Fibroblast of skin of abdomen (primary cell): ENCODE measurements at places on chromosomes 3 and 15.

GRCh38 chr15:27601239-27601960 lies 497.7 kb downstream of the OCA2 start:
- peak; percentile 47 for DNase-seq

DNA sequence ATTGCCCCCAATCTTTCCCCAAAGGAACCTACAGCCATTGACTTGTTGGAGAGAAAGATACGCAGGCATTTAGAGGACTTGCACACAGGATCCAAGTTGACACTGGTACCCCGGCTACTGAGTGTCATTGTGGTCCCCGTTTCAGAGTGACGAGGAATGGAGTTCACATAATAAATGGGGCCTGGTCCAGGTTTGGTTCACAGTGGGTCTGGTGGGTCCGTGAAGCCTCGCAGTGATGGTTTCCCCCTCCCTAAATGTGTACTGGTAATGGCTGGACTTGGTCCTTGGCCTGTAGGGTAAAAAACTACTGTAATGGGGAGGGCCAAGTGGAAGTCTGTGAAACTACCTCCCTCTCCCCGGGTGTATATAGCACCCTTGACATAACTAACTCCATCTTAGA lies 232.1 kb upstream of the LYSMD4 start:
- DNase-seq: no peak

DNA sequence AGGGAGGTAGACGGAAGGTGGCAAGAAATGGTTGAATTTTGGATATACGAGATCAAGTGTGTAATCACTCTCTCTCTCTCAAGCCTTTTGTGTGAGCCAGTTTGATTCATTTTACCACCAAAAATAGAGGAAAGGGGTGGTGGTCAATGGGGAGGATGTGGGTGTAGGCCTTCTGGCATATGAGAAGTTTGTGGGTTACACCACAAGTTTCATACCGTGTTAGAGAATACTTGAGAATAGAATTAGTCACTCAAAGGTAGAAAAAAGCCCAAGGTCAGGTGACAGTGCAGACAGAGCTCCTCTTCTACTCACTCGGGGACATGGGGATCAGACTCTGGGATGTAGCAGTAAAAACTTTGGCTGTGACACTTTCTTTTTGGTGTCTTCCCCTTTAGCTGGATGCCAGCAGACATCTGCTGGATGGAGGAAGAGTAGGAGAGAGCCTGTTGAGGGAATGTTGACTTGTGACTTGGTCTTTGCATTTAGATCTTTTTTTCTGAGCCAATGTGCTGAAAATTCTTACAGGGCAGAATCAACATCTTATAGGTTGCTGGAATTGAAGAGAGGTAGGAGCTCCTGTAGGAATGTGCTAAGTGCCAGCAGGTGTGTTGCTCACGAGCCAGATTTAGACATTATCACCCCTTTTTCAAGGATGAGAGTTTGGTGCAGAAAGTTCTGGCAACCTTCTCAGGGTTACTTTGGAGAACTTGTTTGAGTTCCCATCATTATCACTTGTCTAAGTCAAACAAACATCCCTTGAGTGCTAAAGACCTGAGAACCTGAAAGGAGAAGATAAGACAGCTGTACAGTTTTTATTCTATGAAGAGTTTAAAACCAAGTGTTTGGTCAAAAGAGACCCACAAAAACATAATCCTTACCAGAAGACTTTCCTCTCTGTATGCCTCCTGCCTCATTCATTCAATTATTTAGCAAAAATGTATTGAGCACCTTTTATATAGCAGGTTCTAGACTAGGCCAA lies 43.9 kb upstream of the RYK start:
- DNase-seq: no peak

DNA sequence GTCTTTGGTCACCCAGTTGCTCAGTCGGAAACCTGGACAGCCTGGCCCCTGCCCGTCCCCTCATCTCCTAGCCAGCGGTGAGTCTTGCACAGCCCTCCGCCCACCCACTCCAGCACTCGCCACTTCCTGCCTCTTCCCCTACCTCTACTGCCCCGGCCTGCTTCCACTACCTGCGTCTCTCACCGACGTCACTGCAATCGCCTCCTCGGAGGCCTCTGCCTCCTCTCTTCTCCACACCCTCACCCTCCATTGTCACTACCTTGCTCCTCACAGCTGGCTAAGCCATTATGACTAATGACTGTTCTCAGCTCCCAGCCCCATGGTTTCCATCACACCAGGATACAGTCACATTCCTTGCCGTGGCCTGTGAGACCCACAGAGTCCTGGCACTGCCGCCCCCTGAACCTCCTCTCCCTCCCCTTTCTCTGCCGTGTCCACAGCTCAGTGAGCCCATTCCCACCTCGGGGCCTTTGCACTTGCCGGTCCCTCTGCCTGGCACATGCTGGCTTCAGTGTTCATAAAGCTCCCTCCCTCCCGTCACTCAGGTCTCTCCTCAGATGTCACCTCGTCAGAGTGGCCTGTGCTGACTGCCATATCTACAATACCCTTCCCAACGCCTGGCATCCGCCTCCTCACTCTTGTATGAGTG lies 104.8 kb downstream of the FBLN2 start:
- no peak for DNase-seq

GRCh38 chr3:136149667-136150066 lies 46.5 kb downstream of the MSL2 start:
- DNase-seq: peak; percentile 37

GRCh38 chr3:169527507-169527906 lies 136.0 kb downstream of the MECOM start:
- DNase-seq: no peak

- no peak for DNase-seq
Observed at GRCh38 chr15:31869686-31870307, 160.5 kb upstream of the CHRNA7 start.

- DNase-seq: no peak
Observed at GRCh38 chr15:27692438-27692837, 406.7 kb downstream of the OCA2 start.

DNA sequence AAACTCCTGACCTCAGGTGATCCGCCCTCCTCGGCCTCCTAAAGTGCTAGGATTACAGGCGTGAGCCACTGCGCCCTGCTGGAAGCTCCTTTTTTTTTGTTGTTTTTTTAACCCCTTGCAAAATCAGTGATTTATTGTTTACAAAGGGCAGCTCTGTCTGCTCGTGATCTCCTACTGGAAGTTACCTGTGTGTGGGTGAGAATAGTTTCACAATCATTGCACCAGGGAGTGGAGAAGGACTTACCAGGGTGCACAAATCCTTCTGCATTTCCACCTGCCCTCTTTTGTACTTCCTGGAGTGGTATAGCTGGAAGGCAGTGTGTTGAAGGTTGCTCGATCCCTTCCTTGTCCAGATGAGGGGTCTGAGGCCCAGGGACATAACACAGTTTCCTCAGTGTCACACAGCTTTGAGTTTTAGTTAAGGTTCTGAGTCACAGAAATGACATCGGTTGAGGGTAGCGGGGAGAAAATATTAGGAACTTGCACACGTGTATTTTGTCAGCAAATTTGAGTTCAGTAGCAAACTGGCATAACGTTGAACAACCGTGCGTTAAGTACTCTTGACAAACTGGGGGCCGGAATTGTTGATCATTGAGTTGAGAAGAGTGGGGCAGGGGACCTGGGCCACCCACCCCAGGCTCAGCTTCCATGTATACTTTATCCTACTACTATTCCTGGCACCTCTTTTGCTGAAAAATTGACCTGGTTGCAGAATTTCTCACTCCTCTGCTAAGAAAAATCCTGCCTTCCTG lies 11.3 kb upstream of the TRAK1 start:
- DNase-seq: no peak

DNA sequence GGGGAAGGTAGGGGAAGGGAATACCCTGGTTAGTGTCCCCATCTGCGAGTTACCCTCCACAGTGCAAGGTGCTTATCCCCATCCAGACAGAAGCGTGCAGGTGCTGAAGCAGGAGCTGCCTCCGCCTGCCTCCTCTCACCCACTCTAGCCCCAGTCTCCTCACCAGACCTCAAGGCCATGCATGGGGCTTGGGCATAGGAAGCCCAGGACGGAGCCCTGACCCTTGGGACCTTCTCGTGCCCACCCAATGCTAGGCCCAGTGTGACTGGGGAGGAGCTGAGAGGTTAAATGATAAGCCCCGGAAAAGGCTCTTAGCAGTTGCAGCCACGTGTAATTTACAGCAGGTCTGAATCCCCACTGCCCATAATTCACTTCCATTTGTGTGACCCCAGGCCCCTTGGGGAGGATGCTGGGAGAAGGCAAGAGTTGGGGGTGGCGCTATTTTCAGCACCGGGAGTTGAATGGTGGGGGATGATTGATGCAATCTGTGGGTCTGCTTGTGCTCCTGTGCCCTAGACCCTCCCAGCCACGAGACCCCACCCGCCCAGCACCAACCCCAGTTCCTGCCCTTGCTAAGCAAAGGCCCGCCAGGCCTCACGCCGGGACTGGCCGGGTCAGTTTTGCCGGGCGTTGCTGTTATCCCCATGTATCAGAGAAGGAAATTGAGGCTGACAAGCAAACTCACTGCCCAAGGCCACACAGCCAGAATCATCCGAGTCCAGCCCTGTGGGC lies 14.5 kb upstream of the PLXND1 start:
- no peak for DNase-seq

DNA sequence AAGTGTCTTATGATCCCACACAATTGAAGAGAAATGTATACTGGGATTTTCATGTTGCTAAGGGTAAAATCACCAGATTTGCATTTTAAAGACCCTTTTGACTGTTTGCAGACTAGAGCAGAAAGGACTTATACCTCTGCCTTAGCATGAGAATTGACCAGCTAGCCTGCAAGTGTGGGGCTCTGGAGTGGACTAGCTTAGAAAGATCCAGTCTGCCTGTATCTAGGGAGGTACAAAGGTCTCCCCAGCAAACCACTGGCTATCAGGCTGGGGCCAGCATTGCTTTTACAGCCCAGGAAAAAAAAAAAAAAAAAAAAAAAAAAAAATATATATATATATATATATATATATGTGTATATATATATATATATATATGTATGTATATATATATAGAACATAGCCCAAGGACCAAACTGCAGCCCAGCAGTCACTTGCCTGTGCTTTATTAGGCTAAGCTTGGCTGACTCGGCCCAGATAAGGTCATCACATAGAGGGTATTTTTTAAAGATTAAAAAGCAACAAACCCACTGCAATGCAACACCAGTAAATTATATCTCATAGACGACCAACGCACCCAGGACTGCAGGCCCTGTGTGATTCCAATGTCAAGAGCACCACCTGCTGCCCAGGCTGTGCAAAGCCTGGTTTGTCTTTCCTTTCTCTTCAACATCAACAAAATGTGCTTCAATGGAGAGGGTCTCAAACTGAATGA lies 63.7 kb downstream of the DCLK3 start:
- peak; percentile 82 for DNase-seq

GRCh38 chr15:58842713-58843396 lies 71.8 kb downstream of the MINDY2 start:
- DNase-seq: no peak
